ENCODE measurements at places on chromosomes 1 and 21. TPM values are rescaled to one million over a fixed set of nuclear protein-coding genes. Genes with fewer than 3 reads are reported as not detected.
A peak's percentile ranks its signal among the peaks of the same experiment; 100 is the strongest.

KIF17 gene
- 82.2 TPM for total RNA-seq

NKAIN1 gene
- not detected for total RNA-seq

NBPF20 gene
- total RNA-seq = 4.3 TPM

DNA sequence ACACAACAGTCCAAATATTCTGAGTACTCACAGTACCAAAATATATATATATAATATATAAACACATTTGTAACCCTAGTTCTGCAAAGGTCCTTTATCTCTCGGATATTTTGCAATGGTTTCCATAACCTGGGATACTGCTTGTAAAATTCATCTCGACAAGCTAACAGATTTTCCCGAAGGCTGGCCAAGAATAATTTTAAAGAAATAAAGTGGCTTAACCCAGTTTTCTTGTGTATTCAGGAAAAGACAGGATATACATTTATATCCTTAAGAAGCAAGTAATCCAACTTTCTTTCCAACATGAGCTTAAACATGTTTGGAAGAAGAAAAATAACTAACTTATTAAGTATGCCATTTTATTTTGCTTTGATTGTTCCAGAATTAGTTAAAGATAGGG is 348.7 kb upstream of the RUNX1 start:
- no peaks in the 10 kb centered on the region for H3K36me3 ChIP-seq
- DNase-seq = no peak
- peaks cover 26% of the 10 kb centered on the region for H3K4me1 ChIP-seq

DPT gene
- not detected for total RNA-seq

- no peak overlapping the region for H3K27ac ChIP-seq
- H3K36me3 ChIP-seq = no peaks in the 10 kb centered on the region
- no peak for DNase-seq
- no peaks in the 10 kb centered on the region for H3K4me1 ChIP-seq
- H3K4me3 ChIP-seq = peak overlapping the region; percentile 11
Measured at GRCh38 chr1:104706631-104707147, 957.0 kb downstream of the AMY1C start.

CRNN gene
- not detected for total RNA-seq

DNA sequence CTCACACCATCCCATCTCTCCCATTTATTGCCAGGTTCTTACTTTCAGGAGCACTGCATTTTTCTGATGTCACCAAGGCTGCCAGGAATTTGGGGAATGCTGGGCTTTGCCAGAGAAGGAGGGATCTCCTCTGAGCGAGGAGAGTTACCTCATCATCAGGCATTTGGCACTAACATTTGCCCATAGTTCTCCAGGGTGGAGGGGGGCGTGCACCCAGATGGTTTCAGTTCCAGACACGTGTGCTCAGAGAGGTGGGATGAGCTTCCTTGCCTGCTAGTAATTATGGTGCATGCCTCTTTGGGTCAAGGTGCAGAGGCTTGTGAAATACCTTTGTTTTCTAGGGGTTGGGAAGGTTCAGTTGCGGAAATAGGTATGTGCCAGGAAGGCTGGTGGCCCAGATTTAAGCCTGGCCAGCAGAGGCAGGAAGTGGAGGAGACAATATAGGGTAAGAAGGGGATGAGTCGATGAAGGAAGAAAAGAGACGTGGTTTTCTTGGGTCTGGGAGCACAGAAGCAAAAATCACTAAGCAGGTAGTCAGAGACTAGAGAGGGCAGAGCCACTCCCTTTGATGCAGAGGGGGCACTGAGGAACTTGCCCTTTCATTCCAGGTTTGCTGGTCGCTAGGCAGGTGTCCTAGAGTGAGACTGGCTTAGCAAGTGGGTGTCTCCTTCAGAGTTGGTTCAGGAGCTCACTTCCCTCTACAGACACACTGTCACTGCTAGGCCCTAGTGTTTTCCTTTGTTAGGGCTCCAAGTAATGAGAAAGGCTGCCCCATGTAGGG is 7.2 kb downstream of the TUFT1 start:
- H3K4me3 ChIP-seq = no peak overlapping the region
- H3K4me1 ChIP-seq = no peaks in the 10 kb centered on the region
- no peak overlapping the region for H3K27ac ChIP-seq
- H3K27me3 ChIP-seq = no peaks in the 10 kb centered on the region

- no peak overlapping the region for H3K27ac ChIP-seq
- H3K4me3 ChIP-seq = no peak overlapping the region
- H3K27me3 ChIP-seq = no peaks in the 10 kb centered on the region
Measured at GRCh38 chr21:40531016-40531415, 315.9 kb downstream of the DSCAM start.

GRCh38 chr1:113592230-113592629 is 167.1 kb downstream of the PHTF1 start:
- peaks cover 32% of the 10 kb centered on the region for H3K36me3 ChIP-seq
- no peak overlapping the region for H3K4me3 ChIP-seq
- H3K27me3 ChIP-seq = no peaks in the 10 kb centered on the region
- no peak overlapping the region for H3K27ac ChIP-seq
- no peaks in the 10 kb centered on the region for H3K4me1 ChIP-seq

DNA sequence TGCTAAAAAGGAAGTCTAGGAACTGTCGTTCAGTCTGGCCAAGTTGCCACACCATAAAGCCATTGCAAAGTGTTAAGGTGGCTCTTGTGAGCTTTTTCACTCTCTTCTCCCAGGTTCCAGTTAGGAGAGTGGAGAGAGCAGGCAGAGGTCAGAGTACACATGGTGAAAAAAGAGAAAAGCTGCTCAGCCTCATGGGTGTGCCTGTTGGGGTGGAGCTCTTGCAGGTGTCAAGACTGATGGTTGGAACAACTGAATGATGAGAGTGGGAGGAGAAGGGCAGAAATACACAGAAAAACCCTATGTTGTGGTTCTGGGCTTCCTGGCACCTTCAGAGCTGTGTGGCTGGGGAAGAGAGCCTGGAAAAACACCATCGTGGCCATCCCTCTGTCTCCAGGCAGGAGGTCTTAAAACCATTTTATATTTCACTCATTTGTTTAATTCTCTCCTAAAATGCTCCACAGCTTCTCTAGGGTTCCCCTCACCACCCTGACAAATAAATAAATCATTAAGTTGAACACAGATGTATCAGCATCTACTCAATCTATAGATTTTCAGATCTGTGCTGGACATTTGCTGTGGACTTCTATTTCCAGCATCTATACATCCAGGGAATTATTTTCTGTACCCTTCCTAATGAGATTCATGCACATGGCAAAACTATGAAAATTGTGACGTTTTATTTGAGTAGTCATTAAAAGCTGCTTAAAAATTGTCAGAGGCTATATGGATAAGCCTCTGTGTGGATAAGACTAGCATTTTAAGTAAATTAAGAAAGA is 17.5 kb downstream of the UBASH3A start:
- H3K4me3 ChIP-seq = no peak overlapping the region
- H3K27ac ChIP-seq = no peak overlapping the region
- DNase-seq = peak; percentile 2
- H3K4me1 ChIP-seq = peaks cover 27% of the 10 kb centered on the region
- H3K36me3 ChIP-seq = peaks cover 20% of the 10 kb centered on the region

DNA sequence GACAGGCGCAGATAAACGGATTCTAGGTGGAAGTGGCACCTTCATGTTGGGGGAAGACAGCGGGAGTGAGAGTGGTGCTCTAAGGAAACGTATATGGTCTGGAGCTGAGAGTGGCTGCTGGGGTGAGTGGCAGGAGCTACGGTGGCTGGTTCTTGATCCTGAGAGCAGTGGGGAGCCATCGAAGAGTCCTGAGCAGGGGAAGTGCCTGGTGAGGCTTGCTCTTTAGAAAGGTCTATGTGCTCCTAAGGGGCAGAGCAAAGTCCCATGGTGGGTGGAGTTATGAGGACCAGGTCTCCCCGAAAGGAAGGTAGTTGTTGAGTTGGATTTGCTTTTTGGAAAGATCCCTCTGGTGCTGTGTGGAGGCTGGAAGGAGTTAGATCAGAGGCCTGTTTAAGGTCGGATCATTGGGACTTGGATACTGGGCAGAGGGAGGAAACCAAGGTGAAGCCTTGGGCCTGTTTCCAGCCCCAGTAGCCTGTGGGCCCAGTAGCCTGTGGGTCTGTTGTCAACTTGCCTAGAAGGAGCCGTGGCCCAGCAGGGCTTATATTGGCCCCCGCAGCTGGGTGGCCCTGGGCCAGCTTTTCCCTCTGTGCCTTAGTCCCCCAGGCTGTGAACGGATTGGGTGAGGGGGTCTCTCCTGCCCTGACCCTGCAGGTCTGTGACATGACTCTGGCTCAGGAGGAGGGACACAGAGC is 33.0 kb downstream of the ACOT11 start:
- H3K36me3 ChIP-seq = no peaks in the 10 kb centered on the region
- H3K4me3 ChIP-seq = no peak overlapping the region
- no peaks in the 10 kb centered on the region for H3K4me1 ChIP-seq
- DNase-seq = no peak
- H3K27ac ChIP-seq = no peak overlapping the region

GRCh38 chr1:82858031-82858430 is 1057.3 kb downstream of the ADGRL2 start:
- H3K36me3 ChIP-seq = no peaks in the 10 kb centered on the region
- DNase-seq = no peak
- no peaks in the 10 kb centered on the region for H3K27me3 ChIP-seq
- no peak overlapping the region for H3K27ac ChIP-seq
- H3K4me3 ChIP-seq = no peak overlapping the region

HDGF gene
- total RNA-seq = 87.8 TPM

DNA sequence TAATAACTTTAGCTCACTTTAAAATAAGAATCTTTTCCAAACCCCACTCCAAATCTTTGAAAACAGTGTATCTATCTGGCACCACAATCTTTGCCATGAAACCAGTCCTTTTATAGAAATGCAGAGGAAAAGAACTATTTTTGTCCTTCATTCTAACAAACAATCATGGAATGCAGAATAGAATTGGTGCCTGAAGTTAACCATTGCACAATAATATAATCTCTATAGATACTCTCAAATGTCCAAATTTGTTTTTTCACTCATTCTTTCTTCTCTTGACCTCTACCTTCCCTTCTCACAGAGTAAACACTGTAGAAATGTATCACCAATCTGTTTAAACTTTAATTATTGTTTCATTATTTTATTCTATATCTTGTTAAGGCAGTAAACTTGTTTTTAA is 34.8 kb downstream of the TTLL7 start:
- DNase-seq = no peak
- no peaks in the 10 kb centered on the region for H3K4me1 ChIP-seq
- no peaks in the 10 kb centered on the region for H3K36me3 ChIP-seq
- H3K27ac ChIP-seq = no peak overlapping the region
- H3K27me3 ChIP-seq = no peaks in the 10 kb centered on the region
- H3K4me3 ChIP-seq = no peak overlapping the region

SLC1A7 gene
- total RNA-seq = not detected

GPR3 gene
- total RNA-seq = not detected

DNA sequence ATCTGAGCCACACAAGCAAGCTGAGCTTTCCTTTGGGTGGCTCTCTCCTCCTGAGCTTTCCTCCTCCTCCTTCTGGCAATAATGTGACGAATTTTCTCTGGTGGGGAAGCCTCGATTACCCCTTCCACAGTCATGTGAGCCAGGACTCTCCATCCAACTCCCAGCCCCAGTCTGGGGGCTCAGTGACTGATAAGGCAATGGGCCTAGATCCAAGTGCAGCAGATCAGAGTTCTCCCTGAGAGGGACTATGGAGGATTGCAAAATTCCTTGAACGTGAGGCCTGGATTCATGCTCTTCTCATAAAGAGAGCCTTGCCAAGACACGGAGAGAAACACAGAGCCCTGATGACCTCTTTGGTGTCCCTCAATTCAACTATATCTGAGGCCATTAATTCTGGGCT is 31.3 kb upstream of the TRIM67 start:
- no peak overlapping the region for H3K27ac ChIP-seq
- no peak overlapping the region for H3K4me3 ChIP-seq

- H3K4me3 ChIP-seq = no peak overlapping the region
- no peak for DNase-seq
- H3K27ac ChIP-seq = no peak overlapping the region
- H3K36me3 ChIP-seq = no peaks in the 10 kb centered on the region
Measured at GRCh38 chr21:28442624-28443023, 550.1 kb downstream of the LTN1 start.

LENEP gene
- total RNA-seq = not detected

- H3K4me3 ChIP-seq = no peak overlapping the region
- H3K27ac ChIP-seq = no peak overlapping the region
- no peaks in the 10 kb centered on the region for H3K4me1 ChIP-seq
- H3K36me3 ChIP-seq = peaks cover 50% of the 10 kb centered on the region
- DNase-seq = no peak
- no peaks in the 10 kb centered on the region for H3K27me3 ChIP-seq
Measured at GRCh38 chr1:160360227-160360695, 6.6 kb upstream of the NHLH1 start.

- H3K36me3 ChIP-seq = no peaks in the 10 kb centered on the region
- H3K27ac ChIP-seq = no peak overlapping the region
- H3K4me1 ChIP-seq = no peaks in the 10 kb centered on the region
- H3K4me3 ChIP-seq = no peak overlapping the region
- DNase-seq = no peak
Measured at GRCh38 chr21:38645282-38645681, 147.0 kb upstream of the ERG start.

PDC gene
- total RNA-seq = not detected

UBL4B gene
- not detected for total RNA-seq

- DNase-seq = no peak
- no peak overlapping the region for H3K4me3 ChIP-seq
- no peaks in the 10 kb centered on the region for H3K27me3 ChIP-seq
- no peaks in the 10 kb centered on the region for H3K4me1 ChIP-seq
Measured at GRCh38 chr1:239438891-239439290, 52.5 kb downstream of the CHRM3 start.

DNA sequence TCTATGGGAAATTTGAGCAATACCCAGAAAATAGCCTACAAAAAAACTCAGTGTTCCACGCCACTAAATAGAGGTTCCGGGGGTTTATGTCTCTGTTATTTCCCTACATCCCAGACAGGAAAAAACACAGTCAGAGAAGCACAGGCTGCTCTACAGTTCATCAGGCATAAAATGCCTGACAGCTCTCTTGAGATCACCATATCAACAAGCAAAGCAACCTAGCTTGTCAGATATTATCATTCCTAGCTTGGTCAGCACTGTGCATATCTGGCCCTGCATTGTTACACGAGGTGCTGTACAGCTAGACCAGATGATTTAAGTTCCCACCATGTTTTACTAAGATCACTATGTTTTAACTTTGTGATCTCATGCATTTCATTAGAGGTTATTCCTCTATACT is 172.6 kb downstream of the PTPRC start:
- H3K36me3 ChIP-seq = no peaks in the 10 kb centered on the region
- DNase-seq = no peak
- no peaks in the 10 kb centered on the region for H3K27me3 ChIP-seq
- no peak overlapping the region for H3K4me3 ChIP-seq
- H3K4me1 ChIP-seq = no peaks in the 10 kb centered on the region

- no peak overlapping the region for H3K27ac ChIP-seq
- no peak overlapping the region for H3K4me3 ChIP-seq
- H3K36me3 ChIP-seq = no peaks in the 10 kb centered on the region
- peaks cover 24% of the 10 kb centered on the region for H3K4me1 ChIP-seq
- no peaks in the 10 kb centered on the region for H3K27me3 ChIP-seq
Measured at GRCh38 chr1:180924939-180925338, 12.2 kb downstream of the KIAA1614 start.

- H3K36me3 ChIP-seq = no peaks in the 10 kb centered on the region
- H3K4me3 ChIP-seq = no peak overlapping the region
- H3K27me3 ChIP-seq = no peaks in the 10 kb centered on the region
- H3K27ac ChIP-seq = no peak overlapping the region
- no peaks in the 10 kb centered on the region for H3K4me1 ChIP-seq
- DNase-seq = peak; percentile 50
Measured at GRCh38 chr1:4001461-4001860, 101.4 kb upstream of the C1orf174 start.

PPFIA4 gene
- total RNA-seq = 2.5 TPM

ADGRL2 gene
- total RNA-seq = 84.3 TPM
